ENCODE measurements at places on chromosomes 6 and 20.
A peak's percentile ranks its signal among the peaks of the same experiment; 100 is the strongest.

DNA sequence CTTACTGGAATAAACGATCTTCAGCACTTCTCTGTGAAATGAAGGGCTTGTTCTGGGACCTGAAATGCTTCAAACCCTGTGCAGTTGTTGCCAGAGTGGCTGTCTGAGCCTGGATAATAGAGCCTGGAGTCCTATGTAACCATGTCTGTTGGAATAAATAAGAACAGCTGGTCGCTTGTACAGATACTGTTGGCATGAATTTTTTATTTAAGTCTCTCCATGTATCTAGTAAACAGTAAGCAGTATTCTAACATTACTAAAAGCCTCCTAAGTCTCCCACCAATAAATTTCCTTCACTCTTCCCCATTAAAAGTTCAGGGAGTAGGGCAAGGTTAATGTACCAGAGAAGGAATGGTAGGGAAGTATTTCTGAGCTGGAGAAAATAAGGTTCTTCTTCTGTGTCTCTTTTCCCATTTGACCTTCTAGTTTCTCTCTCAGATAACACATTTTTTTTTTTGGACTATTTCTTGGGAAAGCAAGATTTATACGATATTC, 227.5 kb downstream of the PRL start:
- DNase-seq, result no peak

DNA sequence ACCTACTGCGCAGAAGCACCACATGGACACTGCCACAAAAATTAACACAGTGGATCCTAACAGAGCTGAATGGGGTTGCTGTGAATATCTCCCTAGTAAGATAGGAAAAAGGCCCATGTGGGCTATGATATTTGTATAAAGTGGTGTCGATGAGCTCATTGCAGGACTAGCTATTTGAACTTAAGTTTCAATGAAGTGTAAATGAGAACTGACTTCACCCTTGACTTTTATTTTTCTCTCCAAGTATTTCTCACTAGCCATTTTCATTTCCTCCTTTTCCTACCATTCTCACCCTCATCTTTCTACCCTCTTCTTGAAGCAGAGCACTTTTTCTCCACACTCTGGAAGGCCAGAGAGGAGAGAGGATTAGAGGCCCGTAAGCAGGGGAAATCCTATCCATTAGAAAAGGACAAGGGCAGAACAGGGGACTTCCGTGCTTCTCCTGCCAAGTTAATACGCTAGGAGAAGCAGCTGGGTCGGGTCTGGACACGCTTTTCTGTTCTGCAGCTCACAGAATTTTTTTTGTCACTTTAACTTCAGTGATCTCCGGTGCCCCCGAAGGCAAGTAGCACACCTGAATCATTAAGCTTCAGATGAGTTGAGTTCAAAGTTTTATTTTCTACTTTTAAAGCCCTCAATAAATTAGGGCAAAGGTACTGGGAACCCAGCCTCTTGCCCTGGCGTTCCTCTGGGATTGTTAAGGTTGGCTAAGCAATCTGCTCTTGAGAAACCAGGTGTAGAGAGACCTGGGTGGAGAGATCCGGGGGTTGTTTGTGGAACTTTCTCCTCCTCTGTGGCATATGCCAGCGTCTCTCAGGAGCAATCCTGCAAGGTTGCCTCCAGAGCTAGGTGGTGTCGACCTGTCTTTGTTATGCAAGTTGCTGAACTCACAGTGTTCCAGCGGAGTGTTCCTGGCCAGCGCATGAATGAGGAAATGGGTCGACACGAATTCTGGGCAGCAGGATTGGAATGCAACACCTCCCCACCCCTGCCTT, 56.2 kb upstream of the ARID1B start:
- no peak for DNase-seq

DNA sequence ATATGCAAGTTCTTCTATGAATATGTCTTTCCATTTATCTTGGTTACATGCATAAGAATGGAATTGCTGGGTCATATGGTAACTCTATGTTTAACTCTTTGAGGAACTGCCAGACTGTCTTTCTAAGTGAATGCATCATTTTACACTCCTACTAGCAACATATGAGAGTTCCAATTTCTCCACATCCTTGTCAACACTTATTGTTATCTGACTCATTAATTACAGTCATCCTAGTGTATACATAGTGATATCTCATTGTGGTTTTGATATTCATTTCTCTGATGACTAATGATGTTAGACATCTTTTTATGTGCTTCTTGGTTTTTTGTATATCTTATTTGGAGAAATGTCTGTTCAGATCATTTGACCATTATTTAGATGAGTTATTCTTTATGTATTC, 96.7 kb upstream of the LAMP5 start:
- DNase-seq, result no peak

DNA sequence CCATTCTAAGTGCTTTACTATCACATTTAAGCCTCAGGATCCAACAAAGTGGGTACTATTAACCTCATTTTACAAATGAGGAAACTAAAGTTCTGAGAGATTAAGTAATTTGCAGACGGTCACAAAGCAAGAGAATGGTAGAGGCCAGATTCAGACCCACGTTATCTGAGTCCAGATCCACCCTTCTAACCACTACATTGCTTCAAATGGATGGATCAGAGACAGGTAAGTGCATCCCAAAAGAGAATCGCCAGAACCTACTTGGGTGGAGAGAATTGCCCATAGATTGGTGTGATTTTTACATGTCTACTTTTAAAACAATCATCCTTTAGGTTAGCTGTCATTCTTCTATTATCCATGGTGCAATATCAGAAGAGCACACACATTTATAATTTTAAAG, 7.1 kb downstream of the MAN1A1 start:
- DNase-seq, result no peak

DNA sequence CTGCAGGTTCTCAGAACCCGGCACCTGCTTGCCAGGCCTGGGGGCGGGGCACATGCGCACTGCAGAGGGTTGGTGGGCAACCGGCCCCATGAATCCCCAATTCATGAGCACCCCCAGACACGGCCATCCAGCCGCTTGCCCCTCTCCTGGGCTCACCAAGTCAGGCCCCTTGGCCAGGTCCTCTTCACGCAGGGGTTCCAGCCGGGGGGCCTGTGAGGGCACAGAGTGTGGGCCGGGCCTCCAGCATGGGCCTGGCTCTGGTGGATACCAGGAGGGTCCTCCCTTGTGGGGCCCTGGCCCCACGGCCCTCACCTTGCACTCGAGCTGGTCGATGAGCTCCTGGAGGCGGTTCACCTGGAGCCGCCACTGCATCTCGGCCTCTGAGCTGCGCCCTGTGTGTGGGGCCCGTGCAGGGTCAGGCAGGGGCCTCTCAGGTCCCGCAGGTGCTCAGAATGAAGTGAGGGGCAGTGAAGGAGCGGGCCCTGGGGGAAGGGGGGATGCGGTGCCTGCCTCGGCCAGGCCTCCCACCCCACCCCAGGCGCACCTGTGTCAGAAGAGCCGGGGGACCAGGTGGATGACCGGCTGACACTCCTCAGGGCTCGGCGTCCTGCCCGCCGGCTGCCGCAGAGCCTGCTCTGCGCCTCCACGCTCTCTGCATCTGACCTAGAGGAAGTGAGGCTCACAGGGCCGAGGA, 2.6 kb upstream of the C20orf144 start:
- DNase-seq, result peak; percentile 1

DNA sequence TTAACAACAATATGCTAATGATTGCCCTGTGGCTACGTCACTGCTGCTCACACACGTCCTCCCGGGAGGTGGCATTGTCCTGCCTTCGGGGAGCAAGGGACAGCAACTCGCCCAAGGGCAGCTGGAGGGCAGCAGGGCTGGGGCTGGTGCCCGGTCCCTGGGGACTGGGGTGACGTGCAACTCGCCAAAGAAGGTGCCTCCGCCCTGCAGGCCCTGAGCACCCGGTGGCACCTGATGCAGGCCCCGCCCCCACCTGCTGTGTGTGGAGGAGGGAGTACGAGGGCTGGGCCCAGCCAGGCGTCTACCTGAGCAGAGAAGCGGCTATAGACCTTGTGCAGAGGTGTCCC, 64.8 kb upstream of the SLCO4A1 start:
- DNase-seq, result no peak

GRCh38 chr6:168307695-168308021, 11.9 kb downstream of the DACT2 start:
- no peak for DNase-seq

DNA sequence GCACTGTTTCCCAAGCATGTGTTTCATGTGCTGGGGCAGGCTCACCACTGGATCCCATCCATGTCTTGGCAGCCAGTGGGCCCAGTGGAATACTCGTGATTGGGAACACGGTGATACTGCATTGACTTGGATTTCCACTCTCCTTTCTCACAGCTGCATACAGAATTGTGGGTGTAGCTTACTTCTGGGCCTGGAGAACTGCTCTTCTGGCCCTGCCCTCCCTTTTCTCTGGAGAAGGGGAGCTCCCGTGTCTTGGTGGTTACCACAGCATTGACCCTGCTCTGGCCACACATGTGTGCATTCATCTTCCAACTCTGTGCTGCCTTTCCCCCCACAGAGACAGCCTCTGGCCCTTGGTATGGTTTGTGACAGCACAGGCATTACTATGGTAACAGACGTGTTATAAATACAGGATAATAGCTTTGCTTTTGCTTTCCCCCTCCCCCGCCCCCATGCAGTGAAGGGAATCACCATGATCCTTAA, 21.6 kb downstream of the SOBP start:
- no peak for DNase-seq

DNA sequence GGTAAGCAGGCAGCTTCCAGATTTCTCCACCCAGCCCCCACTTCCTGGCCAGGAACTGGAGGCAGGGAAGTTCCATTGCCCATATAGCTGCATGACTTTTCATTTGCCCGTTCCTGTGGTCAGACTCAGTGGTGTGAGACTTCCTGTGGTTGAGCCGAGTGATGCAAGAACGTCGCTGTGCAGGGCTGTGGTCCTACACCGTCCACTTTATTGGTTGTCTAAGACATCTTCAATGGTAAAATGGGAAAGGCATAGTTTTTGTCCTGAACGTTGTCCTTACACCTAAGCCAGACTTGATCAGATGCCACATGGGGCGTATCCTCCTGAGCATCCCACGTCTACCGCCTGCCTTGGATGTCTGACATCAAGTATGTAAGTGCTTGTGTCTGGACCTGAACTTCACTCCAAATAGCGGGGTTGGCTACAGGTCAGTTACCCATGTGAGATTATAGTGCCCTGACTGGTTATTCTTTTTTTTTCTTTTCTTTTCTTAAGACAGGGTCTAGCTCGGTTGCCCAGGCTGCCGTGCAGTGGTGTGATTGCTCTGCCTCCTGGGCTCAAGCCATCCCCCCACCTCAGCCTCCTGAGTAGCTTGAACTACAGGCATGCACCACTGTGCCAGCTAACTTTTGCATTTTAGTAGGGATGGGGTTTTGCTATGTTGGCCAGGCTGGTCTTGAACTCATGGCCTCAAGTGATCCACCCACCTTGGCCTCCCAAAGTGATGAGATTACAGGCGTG, 25.9 kb upstream of the GTSF1L start:
- peak; percentile 55 for DNase-seq

DNA sequence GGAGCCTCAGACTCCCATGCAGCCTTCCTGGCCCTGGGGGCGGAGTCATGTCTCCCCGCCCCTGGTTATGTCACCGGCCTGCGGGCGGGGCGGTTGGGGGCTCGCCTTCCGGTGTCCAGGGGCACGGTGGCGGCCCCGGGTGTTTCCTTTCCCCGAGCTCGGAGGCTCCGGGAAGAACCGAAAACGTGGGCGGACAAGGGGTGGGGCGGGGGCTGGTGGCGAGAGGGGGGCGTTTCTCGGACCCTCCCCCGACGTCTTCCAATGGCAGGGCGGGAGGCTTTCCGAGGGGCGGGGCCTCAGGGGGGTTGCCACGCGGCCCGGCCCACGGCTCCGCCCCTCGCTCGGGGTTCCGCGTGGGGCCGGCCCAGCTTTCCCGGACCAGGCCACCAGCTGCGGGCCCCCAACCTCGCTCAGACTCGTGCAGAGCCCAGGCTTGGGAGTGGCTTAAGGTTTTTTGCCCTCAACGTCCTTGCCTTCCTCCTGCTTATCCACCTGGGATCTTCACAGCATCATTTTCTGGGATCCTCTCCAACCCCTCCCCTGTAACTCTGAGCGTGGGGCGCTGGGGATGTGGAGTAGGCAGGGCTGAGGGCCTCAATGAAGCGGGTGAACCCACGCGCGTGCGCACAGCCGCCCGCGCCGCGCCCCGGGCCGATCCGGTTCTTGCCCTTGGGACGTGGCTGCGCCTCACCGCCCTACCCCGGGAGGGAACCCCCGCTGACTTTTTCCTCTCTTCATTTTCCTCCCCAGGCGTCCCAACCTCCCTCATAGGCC, 2.1 kb upstream of the NRN1 start:
- peak; percentile 84 for DNase-seq

- DNase-seq, result no peak
Observed at GRCh38 chr6:8375916-8376315, 59.4 kb downstream of the SLC35B3 start.

- DNase-seq, result peak; percentile 61
Observed at GRCh38 chr20:16803965-16804792, 56.0 kb downstream of the OTOR start.

DNA sequence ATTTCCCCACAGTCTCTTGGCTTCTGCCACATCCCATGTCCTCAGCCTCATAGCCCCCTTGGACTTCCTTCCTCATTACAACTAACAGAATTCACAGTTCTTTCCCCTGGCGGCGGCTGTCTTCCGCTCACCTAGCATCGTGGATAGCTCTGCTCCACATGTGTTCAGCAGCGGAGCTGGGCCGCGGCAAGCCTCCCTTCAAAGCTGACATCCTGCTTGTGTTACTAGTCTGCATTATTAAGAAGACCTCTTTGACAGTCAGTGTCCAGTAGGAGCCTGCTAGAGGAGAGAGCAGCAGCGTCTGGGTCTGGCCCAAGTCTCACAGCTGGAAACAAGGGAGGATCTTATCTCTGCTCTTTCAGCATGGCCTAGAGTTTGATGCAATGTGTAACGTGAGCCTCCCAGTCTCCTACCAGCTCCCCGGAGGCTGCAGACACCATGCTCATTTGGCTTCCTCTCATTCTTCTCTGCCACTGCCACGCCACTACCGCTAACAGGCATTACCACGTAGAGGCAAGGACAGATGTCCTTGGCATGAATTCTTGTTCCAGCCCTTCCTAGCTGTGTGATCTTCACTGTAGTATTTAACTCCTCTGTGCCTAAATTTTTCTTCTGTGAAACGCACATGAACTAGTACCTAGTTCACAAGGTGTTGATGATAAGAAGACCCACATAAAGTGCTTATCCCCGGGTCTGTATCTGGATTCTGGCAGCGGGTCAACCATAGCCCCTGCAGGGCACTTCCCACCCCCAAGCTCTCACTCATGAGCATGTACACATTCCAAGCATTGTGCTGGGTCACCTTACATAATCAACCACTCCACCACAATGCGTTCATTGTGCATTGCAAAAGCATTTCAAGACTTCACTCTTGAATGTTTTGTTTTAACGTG, 107.1 kb upstream of the BACH2 start:
- DNase-seq, result no peak

All from stimulated activated CD4-positive, alpha-beta T cell treated with anti-CD3 and anti-CD28 coated beads, Interleukin-15, amount 100 ng/mL, for 24 hours (primary cell).